ENCODE measurements at places on chromosomes 7 and 10.
A peak's percentile ranks its signal among the peaks of the same experiment; 100 is the strongest.

DNA sequence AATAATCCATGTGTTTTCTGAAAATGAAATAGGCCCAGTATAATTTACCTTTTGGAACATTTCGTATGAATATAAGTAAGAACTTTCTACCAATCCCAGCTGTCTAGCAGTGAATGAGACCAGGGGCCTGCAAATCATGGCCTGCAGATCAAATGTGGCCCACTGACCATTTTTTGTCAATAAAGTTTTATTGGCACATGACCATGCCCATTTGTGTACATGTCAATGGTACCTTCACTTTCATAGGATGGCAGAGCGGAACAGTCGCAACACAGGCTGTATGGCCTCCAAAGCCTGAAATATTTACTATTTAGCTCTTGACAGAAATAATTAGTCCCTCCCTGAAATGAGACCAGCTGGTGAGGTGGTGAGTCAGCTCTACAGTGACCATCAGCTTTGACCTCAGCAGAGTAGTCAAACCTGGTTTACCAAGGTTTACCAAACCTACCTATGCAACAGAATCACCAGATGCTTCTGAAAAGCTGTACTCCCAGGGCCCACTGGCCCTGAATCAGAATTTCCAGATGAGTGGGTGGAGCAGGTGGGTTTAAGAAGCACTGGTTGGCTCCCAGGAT, 13.8 kb upstream of the C10orf90 start:
- no peak for DNase-seq

GRCh38 chr10:47396311-47396717, 12.2 kb upstream of the ZNF488 start:
- DNase-seq, result no peak

- no peak for DNase-seq
Measured at GRCh38 chr7:2036786-2037185, 196.0 kb downstream of the MAD1L1 start.

DNA sequence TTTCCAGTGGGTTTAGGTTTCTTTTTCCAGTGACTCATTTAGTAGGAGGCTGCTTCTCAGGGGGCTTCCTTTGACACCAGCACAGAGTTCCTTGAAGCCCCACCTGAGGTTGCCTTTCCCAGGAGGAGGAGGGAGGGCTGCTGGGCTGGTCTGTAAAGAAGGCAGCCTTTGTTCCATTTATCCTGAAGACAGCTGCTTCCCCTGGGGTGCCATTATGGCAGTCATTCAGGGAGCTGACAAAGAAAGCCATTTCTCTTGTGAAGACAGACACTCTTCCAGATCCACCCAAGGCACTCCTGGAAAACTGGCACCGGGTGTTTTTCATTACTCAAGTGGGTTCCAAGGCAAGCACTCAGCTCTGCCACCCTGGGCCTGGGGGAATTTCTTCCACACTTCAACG, 54.0 kb downstream of the MTURN start:
- DNase-seq, result no peak

DNA sequence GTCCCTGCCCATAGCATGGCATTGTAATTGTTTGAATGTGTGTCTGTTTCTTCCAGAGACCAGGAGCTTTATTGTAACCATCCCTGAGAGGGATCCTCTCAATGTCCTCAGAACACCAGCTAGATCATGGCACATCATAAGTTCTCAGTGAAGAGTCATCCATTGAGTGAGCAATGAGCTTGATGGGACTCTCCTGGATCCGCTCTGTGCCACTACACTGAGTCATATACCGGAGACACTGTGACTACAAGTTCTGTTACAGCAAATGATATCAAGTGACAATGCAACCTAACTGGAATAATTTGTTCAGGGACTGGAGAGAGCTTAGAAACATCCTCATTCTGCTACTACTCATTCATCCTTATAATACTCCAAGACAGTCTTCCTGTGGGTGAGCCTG, 25.1 kb downstream of the MRPS24 start:
- no peak for DNase-seq

- no peak for DNase-seq
Measured at GRCh38 chr10:21002091-21002878, 105.2 kb upstream of the NEBL start.

GRCh38 chr10:75353183-75353582, 48.4 kb downstream of the ZNF503 start:
- DNase-seq, result no peak

DNA sequence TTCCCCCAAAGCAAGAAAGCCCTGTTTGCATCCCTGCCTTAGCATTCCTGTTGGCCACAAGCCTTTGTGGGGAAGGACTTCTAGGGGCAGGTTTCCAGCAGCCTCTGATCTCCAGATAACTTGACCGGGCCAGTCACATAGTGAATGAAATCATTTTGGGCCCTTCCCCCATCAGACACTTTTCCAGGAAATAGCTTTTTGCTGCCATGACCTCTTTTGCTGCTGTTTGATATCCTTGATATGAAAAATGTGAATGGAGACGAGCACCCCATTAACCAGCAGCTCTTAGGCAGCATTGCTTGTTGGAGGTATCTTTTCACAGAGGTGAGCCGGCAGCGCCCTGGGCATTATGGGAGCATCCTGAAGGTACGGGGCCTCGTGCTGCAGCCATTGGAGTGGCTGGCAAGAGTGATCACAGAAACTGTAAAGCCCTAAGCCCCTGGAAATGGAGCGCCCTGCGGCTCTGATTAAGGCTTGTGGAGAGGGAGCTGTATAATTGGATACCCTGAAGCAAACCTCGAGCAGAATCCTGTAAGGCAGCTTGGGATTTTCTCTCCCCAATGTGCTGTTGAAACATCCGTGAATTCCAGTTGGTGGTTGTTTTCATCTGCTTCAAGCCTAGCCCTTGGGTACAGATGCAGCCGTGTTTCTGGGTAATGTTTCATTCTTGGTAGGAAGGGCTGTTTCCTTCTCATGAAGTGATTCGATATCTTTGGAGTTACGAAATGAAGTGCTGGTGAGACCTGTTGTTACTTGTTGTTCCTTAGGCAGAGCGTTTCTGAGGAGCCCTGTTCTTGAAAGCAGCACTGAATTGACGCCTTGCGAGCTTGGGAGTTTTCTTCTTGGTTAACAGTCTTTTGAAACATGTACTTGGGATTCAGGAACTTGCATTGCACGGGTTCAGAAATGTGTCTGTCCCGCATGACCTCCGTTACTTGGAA, 179.0 kb downstream of the PTEN start:
- DNase-seq, result no peak

DNA sequence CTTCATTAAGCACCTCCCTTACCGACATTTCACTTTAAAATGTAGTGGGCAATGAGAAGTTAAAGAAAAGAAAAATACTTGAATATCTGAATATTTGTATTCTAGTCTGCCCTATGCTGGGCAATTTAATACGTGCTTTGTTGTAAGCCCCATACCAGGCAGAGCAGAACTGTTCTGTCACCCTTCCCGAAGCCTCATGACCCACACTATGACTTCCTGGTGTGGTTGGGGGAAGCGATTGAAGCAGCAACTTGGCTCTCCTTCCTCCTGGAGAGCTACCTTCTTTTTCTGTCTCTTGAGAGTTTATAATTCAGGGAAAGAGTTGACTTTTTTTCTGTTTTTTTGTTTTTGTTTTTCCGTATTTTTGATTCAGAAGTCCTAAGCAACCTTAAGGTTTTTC, 243.7 kb downstream of the INHBA start:
- no peak for DNase-seq

- peak; percentile 93 for DNase-seq
Measured at GRCh38 chr7:132251327-132251659, 325.0 kb downstream of the PLXNA4 start.

- no peak for DNase-seq
Measured at GRCh38 chr10:73908853-73909539, 1.9 kb upstream of the PLAU start.

DNA sequence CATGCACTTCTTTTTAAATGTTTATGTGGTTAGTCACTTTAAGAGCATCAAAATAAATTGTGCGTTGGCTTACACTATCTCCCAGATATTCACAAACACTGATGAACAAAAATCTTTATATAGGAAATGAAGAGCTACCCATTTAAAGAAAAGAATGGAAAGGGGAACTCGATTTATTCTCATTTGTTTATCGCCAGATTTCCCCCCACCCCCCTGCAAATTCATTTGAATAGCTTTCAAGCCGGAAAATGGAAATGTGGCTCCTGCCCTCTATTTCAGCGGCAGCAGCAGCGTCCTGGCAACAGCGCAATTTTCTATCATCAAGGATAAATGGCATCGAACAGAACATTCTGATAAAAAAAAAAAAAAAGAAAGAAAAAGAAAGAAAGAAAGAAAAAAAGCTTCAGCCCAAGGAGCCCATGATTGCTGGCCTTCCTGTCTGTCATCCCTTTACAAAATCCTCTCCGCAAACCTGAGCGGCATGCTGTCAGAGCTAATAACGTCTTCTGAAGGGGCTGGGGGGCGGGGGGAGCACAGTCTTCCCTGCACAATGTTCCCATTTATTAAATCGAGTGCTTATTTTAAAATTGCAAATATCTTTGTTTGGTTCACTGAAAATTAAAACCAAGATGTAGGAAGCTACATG, 13.7 kb upstream of the DLX6 start:
- no peak for DNase-seq

- no peak for DNase-seq
Measured at GRCh38 chr10:125684581-125684980, 1.6 kb upstream of the TEX36 start.

DNA sequence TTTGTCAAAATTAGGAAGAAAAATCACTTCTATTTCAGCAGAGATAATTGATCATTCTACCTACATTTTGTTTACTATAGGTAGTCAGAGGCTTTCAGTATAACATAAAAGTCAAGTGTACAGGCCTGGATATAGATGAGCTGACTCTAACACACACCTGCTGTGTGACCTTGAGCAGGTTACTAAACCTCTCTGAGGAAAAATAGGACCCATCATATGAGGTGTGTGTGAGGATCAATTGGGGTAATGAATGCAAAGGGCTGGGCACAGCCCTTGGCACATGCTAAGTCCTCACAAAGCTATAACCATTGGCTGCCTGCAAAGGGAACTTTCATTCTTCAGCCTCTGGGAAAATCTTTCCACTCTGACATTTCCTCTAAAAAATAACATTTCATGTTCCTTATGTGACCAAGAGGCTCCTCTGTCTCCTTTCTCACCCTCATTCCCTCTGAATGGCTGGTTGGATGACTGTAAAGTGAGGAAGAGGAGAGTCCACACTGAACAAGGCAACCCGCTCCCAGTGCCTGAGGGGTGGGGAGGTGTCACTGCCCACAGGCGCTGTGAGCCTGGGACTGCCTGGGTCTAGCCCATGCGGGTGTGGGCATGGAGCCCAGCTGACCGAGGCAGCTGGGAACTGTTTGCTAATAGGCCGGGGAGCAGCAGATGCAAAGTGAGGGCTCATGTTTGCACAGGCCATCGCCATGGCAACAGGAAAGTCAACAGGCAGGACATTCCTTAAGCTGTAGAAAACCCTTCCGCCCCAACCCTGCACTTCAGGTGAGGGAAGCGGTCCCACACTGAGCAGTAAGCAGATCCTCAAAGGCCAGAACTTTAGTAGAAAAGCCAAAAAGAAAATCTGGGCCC, 36.8 kb downstream of the MYOF start:
- DNase-seq, result peak; percentile 97

DNA sequence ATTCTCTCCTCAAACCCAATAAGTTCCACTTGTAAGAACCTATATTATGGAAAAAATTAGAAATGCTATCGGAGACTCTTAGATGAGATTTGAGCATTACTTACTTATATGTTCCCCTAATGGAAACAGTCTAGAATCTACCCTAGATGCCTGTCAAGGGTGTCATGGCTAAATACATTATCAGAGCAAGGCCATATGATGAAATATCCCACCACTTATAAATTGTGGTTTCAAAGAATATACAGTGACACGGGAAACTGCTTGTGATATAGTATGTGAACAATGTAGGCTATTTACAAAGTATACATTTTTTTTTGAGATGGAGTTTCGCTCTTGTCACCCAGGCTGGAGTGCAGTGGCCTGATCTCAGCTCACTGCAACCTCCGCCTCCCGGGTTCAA, 46.3 kb upstream of the CTBP2 start:
- DNase-seq, result no peak

DNA sequence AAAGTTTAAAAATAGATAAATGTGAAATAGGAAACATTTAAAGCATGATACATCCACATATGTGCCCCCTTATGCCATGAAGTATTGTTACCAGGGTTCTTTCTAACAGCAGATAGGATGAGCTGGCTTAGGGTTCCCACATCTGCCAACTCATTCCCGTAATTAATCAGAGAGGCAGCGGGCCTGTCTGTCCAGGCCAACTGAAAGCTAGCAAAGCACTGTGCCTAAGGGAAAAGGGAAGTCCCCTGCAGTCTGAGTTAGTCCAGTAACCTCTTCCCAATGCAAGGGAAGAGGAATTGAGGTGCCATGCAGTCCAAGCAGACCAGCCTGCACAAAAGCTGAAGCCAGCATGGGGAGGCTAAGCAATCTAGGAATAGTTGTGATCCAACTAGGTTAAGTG, 18.3 kb upstream of the ZC3HAV1L start:
- DNase-seq, result no peak

- peak; percentile 61 for DNase-seq
Measured at GRCh38 chr10:97332591-97333350, 1.8 kb downstream of the FRAT2 start.

DNA sequence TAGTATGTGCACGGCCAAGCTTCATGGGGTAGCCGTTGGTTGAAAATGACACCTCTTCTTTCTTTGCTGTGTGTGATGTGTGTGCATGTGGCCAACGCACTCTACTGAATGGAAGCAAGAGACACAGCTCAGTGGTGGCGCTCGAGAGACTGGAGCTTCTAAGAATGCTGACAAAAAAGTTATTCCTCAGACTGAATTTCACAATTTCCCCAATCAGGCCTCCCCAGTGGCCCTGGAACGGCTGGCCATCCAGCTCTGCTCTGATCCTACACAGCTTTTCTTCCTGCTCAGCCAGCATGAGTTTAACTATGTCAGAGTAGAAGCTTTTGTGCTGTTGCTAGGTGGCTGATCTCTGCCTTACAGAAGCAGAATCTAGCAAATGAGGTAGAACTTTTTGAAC, 186.7 kb upstream of the PLXDC2 start:
- peak; percentile 54 for DNase-seq

DNA sequence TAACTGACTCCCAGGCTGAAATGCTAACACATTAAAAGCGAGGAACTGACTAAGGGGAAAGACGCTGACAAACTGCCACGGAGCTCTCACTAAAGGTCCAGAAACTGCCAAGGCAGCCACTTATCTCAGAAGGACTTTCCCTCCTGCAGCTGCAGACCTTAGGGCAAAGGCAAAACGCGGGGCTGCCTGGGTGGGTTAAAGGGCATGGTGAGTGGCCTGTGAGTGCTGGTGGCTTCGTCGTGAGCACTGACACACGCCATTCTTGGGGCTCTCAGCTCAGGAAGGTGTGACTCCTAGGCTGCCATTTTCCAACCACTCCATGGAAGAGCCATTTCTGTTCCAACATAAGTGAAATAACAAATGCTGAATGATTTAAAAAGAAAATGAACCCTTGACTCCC, 232.5 kb downstream of the COBL start:
- DNase-seq, result no peak

DNA sequence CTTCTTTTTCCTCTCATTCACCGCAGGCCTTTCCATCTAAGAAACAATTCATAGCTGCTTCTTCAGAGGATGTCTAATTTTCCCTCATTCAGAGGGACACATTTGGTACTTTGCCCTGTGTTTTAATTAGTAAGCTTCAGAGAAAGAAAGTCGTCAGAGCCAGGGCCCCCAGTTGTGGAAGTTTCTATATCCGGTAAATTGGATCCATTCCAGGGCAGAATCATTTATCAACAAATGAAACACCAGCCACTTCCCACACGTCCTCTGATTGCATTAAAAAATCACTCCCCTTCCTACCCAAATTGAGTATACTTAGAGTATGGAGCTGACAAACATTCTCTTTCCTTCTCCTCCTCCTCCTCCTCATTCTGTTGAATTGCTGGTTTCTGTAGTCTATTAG, 205.8 kb upstream of the HDAC9 start:
- no peak for DNase-seq

Data from mucosa of gallbladder (tissue), 1 donor.